ENCODE measurements at places on chromosomes 4 and X.

- no peak for DNase-seq
These were observed 149.0 kb upstream of the ANK2 start for GRCh38 chr4:112900416-112900815.

DNA sequence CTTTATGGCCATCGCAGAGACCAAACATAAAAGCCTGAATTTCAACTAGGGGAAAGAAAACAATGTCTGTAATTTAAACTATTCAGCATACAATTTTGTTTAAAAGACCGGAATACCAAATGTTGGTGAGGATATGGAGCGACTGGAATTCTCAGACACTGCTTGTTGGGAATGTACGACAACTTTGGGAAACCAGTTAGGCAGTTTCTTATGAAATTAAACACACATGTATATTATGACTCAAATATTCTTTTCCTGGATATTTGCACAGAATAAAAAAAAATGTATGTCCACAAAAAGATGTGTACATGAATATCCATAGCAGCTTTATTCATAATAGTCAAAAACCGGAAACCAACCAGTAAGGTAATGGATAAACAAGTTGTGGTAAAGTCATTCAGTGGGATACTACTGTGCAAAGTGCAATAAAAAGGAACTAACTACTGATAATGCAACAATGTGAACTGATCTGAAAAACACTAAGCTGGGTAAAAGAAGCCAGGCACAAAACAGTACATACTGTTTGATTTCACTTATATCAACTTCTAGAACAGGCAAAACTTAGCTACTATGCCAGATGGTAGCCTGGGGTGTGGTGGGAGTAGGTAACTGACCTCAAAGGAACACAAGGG is 152.7 kb upstream of the FTHL17 start:
- no peak for DNase-seq

- DNase-seq: no peak
These were observed 8.3 kb downstream of the MAGEA11 start for GRCh38 chrX:149720021-149720689.

- no peak for DNase-seq
These were observed 339.5 kb downstream of the DHX15 start for GRCh38 chr4:24244663-24245490.

- no peak for DNase-seq
These were observed 33.1 kb upstream of the GK start for GRCh38 chrX:30620125-30620524.

DNA sequence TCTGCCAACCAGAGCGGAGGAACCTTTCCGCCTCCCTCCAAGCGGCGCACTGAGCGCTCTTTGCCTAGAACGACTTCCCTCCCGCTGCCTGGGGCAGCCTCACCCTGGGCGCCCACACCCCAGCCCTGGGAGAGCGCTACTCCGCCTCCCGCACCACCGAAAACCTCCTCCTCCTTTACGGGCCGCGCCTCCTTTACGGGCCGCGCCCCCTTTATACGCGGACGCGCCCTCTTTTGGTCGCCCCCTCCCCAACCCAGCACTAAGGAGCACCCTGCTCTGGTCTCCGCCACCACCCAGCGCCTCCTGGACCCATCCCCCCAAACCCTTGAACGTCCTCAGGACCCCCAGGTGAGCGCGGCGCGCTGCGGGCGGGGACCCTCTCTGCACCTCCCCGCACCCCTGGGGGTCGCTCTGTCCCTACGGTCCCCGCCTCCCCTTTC is 586 bp upstream of the NSG1 start:
- no peak for DNase-seq

DNA sequence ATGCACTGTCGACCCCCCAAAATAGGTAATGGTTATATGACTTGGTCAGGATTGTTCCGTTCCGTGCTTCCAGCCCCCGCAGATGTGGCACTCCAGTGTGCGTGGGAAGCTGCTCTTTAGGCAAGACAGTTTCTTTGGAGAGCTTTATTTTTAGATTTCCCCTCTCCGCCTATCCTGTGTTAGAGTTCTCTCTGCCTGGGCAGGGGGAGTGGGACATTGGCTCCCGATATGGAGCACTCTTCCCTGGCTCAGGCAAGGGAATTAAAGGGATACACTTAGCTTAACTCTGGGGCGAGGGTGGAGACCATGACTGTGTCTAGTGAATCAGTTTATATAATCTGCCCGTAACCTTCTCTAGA is 36.0 kb downstream of the DLG3 start:
- DNase-seq: no peak

DNA sequence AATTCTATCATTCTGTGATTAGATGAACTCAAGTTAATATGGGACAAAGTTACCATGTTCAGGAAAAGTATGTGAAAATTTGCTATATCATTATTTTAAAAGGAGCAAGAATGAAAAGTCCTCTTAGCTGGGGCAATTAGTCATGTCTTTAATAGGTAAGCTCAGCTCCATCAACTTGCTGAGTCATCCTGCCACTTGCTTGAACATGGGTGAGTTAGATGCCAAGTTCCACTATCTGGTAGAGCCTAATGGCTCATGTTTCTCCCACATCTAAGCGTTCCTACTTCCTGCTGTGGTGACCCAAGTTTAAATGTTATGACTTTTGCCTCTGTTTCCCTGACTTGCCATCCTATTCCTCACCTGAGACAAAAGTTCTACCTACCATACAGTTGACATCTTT is 276.8 kb downstream of the ZNF674 start:
- no peak for DNase-seq

Measured in AG04449 (cell line).